ENCODE measurements at places on chromosomes 12 and 14.

- no peak for DNase-seq
Measured at GRCh38 chr12:7583471-7583870, 79.9 kb upstream of the CD163 start.

GRCh38 chr14:103530390-103530789 lies 1.4 kb downstream of the TRMT61A start:
- no peak for DNase-seq

- DNase-seq: no peak
Measured at GRCh38 chr14:96160076-96160912, 44.3 kb upstream of the BDKRB2 start.

DNA sequence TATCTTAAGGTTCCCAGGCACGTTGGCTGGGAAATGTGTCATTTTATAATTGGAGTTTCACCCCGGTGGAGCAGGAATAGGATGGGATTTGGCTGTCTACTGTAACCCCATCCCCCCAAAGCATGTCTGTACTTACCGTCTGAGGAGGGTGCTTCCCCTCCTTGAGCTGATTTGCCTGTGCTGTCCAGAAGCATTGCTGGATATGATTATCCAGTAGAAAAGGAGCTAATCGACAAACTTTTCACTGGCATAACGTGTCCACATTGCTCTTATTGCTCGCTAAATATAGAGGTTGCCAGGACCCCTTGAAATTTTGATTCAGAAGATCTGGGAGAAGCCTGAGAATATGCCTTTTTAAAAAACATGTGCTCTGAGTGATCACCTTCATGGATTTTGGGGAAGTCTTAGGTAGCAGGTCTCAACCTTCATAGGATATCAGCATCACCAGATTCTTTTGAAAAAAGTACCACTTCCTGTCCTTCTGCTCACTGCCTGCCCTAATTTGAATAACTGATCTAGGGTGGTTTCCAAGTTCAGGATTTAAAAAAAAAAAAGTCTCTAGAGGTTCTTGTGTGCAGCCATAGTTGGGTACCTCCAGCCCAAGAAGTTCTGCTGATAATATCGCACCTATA lies 80.4 kb upstream of the KCNA1 start:
- DNase-seq: no peak

DNA sequence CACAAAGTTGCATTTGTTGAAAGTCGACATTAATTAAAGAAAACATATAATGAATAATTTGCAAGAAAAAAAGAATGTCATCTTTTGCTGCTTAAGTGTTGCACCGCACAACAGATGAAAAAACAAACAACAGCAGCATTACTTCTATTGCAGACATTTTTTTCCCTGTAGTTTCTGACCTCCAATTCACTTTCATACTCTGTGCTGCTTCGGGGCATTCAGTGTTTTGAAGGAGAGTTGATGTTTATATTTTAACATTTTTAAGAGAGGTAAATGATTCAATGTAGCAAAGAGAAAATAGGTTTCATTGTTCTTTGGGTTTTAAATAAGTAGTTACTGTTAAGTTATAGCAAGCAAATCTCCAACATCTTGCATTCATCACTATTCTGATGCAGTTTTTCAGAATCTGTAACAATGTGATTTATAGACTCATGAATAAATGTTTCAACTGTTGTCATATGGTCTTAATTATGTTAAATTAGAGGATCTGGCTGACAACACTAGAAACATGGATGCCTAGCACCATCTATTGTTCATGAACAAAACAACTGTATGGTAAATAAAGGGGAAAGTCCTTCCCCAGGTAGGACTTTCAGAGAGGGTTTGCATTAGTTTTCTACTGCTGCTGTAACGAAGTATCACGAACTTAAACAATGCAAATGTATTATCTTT lies 168.1 kb downstream of the BCAT1 start:
- DNase-seq: no peak

All from umbilical cord (tissue), 2 donors.